ENCODE measurements at places on chromosomes 11 and 22.
A peak's percentile ranks its signal among the peaks of the same experiment; 100 is the strongest.

DNA sequence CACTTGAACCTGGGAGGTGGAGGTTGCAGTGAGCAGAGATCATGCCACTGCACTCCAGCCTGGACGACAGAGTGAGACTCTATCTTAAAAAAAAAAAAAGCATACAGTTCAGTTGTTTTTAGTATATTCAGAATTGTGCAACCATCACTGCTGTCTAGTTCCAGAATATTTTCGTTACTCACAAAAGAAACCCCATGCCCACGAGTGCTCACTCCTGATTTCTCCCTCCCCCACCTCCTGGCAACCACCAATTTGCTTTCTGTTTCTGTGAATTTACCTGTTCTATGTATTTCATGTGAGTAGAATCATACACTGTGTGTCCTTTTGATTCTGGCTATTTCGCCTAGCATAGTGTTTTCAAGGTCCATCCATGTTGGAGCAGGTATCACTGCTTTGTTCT is 24.8 kb downstream of the PTPRJ start:
- no peak for DNase-seq

DNA sequence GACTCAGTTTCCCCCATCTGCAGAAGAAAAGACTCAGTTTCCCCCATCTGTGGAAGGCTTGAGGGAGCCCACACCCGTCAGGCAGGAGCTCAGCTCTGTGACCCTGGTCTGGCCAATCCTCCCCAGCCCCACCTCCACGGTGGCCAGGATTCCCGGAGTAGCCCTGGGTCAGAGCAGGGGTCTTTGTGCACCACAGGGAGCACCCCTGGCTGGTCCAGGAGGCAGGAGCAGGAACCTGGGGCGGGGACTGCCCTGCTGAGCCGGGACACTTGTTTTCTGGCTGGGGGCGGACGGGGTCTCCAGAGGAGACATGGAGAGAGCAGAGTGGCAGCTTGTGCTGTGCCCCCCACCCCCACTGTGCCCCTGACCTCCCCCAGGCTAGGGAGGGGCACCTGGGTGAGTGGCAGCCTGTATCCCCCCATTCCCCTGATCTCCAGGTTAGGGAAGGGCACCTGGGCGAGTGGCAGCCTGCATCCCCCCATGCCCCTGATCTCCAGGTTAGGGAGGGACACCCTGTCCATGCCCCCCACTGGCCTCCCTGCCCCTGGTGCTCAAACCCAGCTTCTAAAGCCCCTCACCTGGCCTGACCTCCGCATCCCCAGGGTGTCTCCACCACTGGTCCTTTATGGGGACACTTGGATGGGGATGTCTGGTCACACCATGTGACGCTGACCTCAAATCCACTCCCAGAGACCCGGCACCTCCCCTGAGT is 18.8 kb downstream of the IL17REL start:
- no peak for DNase-seq

GRCh38 chr11:95378789-95379188 is 147.8 kb upstream of the SESN3 start:
- no peak for DNase-seq

GRCh38 chr11:69005183-69005630 is 7.8 kb downstream of the MRGPRF start:
- no peak for DNase-seq

GRCh38 chr11:7657306-7658025 is 15.8 kb downstream of the CYB5R2 start:
- no peak for DNase-seq

GRCh38 chr11:29996016-29996415 is 20.8 kb downstream of the KCNA4 start:
- no peak for DNase-seq

DNA sequence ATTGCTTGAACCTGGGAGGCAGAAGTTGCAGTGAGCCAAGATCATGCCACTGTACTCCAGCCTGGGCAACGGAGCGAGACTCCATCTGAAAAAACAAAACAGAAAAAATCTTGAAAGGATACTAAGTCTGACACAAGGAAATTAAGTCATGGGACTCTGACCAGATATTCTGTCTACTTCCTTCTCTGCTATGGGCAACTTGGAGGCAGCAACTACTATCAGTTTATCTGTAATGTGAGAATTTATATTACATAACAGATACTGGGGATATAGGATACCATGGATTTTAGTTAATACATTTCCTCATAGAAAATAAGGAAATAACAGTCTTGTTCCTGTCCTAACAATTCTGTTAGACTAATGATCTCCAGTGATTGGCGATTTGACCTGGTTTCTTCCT is 1.6 kb upstream of the SGSM3 start:
- no peak for DNase-seq

DNA sequence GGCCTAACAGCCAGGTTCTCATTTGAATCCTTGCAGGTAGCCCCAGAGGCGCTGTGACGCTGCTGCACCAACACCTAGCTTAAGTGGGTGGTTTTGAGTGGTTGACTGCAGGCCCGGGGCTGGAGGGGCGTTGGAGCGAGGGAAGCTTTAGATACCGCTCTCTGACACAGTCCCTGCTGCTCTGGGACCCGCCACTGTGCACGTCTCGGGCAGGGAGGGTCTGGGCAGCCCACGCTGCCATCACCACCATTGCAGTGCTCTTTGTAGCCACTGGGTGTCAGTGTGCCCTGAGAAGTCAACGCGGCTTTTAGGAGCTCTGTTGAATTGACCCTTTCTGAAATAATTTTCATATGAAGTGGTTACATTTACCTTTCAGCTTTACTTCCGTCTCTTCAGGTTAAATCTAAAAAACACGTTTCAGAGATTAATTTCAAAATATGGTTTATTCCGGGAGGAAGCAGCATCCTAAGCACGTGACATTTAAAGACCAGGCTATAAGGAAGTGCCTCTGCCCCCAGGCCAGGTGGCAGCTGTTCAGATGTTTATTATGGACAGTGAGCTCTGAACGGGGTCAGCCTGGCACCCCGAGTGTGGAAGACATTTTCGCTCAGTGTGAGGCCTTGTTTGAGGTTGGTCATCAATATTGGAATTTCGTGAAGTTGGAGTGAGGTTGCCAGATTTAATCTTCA is 30.9 kb upstream of the PARVB start:
- DNase-seq, result peak; percentile 43

DNA sequence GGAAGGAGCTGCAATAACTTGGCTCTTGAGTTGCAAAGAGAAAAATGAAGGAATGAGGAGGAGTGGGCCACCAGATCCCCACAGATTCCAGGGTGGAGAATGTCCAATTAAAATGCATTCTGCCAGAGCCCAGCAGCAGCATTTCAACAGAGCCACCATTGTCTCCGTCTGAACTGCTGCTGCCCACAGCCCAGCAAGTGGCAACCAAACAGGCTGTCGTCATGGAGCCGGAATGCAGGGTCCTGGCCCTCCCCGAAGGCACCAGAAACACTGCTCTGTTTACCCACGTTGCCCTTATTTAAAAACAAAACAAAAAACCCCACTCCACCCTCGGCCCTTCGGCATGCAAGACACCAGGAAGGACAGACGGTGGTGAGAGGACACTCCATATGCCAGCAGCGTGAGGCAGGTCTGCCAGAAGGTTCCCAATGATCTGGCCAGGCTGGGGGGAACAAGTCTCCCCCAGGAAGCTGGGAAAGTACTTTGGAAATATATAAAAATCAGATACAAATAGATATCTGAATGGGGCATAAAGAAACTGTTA is 32.5 kb downstream of the PLEKHA7 start:
- DNase-seq, result no peak

DNA sequence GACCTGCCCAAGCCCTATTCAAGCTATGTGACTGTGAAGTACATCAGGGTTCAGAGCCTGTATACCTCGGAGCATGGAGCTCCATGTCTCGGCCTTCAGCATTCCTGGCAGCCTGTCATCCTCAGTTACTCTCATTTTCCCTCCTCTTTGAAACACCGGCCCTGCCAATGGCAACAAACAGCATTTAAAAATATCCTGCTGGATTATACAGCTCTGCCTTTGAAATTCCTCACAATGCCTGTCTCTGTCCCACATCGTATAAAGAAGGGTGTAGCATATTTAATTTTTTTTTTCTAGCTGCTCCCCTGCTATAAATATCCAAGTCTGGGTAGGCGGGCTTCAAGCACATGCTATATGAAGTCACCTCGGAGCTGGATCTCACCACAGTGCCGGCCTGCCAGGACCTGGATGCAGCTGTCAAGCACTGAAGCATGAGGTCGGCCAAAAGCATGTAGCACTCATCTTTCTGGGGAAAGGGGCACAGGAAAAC is 11.8 kb downstream of the ABTB2 start:
- DNase-seq, result no peak

- peak; percentile 25 for DNase-seq
Measured at GRCh38 chr11:76810151-76810853, 27.1 kb downstream of the TSKU start.

DNA sequence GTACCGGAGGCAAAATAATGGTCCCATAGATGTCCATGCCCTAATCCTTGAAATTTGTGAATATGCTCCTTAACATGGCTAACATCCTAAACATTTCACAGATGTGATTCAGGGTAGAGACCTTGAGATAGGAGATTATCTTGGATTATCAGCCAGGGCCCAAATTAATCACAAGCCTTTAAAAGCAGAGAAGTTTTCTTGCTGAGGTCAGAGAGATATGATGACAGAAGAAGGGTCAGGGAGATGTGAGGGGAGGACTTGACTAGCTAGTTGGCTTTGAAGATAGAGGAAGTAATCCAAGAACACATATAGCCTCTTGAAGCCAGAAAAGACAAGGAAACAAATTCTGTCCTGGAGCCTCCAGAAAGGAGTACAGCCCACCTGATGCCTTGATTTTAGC is 19.1 kb upstream of the FDX1 start:
- no peak for DNase-seq

- DNase-seq, result no peak
Measured at GRCh38 chr11:106619320-106619990, 398.8 kb downstream of the GUCY1A2 start.

DNA sequence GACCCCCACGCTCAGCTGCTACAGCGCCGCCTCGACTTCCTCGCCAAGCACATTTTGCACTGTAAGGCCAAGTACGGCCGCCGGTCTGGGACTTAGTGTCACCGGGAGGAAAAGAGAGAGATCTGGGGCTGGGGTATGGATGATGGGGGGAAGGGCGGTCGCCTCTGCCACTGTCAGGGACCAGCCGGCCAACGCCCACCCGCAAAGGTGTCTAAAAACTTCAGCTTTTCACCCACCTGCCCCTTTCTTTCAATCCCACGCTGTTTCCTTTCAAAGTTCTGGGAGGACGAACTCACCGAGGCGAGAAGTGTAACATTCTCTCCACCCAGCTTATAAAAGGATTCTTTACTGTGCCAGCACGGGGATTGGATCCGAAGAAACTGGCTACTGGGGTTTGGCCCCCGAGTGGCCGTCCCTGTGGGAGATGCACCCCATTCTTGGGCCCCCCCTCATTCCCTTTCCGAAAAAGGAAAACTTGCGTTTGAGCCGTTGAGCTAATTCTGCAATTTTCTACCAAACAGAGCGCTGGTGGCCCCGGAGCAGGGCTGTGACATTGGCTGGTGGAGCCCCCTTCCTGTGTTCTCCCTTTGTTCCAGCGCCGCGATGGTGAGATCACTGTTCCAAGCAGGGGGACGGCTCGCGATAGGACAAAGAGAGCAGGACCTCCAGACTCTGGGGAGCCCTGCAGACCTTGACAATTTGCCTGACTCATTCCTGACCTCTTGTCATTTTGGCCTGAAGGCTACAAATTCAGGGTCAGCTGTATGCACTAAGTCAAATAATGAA is 1.8 kb downstream of the FJX1 start:
- peak; percentile 25 for DNase-seq

DNA sequence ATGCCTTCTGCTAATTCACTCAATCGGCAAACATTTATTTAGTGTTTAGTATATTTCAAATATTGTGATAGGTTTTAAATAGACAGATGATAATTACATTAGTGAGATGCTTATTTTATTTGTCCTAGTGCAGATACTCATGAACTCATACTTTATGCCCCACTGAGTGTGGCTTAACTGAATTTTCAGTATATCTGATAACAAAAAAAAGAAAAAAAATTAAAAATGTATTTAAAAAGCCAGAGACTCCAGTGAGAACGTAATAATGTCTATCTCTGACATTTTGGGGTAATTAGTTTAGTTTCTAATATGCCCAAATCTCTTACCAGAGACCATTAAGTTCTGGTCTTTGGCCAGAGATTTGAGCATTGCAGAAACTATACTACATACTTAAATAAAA is 332.6 kb upstream of the CHORDC1 start:
- DNase-seq, result no peak

GRCh38 chr11:124405581-124405980 is 6.8 kb upstream of the OR8B3 start:
- no peak for DNase-seq

GRCh38 chr22:31244046-31244942 is 32.2 kb downstream of the LIMK2 start:
- DNase-seq, result no peak

DNA sequence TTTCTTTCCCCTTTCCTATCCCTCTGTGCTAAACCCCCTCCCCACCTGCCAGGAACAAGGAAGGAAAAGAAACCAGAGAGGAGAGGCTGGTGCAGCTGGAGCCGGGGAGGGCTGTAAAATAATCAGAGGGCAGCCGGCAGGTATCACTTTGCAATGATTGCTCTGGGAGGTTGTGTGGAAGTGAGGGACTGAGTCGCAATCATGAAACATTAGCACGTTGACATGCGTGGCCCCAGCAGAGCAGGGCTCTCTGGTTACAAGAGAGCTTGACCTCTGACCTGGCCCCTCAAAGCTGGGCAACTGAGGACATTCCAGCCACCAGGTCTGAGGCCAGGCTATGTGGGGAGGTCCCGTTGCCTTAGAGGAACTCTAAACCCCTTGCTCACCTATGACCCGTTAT is 170.8 kb upstream of the BDNF start:
- no peak for DNase-seq

DNA sequence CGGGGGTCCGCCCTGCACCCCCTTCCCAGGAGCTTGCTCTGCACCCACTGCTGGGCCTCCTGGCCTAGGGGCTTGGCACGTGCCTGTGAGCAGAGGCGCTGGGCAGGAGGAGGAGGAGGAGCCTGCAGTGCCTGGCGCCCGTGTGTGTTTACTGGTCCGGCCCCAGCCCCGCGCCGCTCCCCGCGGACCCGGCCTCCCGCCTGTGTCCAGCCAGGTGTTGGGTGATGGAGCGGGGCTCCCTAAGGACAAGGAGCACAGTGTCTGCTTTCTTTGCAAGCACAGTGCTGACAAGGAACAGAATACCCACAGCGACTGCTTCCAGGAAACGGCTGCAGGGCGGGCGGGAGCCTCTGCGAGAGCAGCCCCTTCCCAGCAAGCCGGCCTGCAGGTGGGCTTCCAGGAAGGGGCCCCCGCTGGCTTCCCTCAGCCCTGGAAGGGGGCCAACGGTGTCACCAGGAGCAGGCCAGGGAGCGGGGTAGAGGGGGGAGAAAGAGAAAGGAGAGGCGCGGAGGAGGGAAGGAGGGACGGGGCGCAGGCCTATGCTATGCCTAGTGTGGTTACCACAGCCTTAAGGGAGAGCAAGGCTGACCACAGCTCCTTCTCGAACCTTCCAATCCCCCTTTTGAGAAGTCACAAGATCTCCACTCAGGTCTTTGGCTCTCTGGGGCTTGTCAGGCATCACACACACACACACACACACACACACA is 6.6 kb downstream of the H19 start:
- no peak for DNase-seq

- no peak for DNase-seq
Measured at GRCh38 chr11:119316729-119317591, at the start of gene MCAM. Gene MCAM (minus strand): TSS chr11:119317130. CDS start chr11:119317101, 29 bp downstream.

- DNase-seq, result no peak
Measured at GRCh38 chr22:38312261-38312800, 4.9 kb downstream of the CSNK1E start.

- DNase-seq, result no peak
Measured at GRCh38 chr11:89267660-89268302, 90.1 kb downstream of the TYR start.

- DNase-seq, result no peak
Measured at GRCh38 chr11:17764446-17765218, 30.1 kb downstream of the KCNC1 start.

Data from NCI-H1694 (cell line).